Hematopoietic multipotent progenitor cell treated with erythropoietin and hydrocortisone succinate and interleukin-3 and kit ligand, for 15 days (in vitro differentiated cells): ENCODE measurements at places on chromosomes 11 and 22.

- DNase-seq, result no peak
Measured at GRCh38 chr11:131597890-131598289, 227.5 kb downstream of the NTM start.

DNA sequence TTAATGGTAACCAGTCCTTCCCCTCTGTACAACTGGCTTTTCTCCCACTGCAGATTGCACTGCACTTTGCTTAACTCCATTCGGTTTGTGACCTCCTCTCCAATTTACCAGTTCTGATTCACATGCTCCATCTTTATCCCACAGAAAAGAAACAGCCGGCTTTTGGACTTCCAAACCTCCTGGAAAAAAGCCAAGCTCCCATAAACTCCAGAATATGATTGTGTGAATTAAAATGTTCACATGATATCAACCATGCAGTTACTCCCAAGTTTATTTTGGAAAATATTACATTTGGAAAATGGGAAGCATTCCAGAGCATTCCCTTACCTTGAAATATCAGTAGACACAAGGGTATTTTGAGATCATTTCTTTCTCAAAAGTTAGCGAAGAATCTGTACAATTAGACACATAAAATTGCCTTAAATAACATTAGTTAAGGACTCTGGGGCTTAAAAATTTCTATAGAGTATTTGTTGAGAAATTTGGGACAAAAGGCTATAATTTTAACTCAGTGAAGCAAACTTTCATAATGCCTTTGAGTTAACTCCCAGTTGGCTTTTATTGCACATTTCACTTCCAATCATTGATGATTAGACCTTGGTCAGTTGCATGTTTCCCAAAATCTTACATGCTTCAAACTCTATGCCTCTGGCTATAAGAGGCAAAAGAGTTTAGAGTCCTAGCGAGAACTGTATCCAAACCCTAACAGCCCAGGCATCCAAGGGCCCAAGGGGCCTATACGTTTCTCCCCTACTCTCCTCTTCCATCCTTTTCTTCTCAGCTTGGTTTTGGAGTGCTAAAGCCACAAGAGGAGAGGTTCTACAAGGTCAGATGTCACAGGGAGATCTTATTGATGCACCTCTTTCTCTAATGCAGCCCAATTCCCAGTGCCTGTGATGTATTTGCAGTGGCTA lies 23.6 kb upstream of the TMEM135 start:
- no peak for DNase-seq

DNA sequence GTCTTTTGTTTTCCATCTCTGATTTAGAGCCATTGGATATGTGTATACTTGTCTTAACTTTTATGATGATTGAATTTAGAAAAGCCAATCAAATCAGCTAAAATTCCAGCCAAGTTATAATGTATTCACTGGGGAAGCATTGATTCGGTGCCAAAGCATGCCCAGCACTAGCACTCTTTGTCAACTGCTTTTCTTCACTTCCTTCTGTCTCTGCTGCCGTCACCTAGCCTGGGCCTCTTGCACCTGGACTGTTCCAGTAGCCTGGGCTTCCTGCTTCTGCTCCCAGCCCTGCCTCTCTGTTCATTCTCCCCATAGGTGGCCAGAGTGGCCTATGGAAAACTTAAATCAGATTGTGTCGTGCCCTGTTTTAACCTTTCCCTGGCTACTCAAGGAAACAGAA lies 80.7 kb downstream of the NAV2 start:
- DNase-seq, result no peak

- no peak for DNase-seq
Measured at GRCh38 chr11:78656327-78656726, 81.7 kb upstream of the NARS2 start.

- DNase-seq, result no peak
Measured at GRCh38 chr11:44150401-44150800, 54.9 kb downstream of the EXT2 start.

DNA sequence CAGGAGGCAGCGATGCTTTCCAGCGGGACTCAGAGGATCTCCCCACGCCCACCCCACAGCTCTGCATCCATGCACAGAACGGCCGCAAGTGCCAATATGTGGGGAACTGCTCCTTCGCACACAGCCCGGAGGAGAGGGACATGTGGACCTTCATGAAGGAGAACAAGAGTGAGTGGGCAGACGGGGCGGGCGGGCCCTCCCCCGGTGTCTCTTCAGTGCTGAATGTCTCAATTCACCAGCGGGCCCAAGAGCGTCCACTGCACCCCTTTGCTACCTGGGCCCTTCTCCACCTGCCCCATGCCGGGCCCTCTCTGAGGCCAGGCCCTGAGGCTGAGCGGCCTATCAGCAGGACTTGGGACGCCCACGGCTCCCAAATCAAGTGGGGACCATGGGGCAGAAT lies 25.8 kb upstream of the TEF start:
- DNase-seq, result no peak

GRCh38 chr22:37080438-37080837 lies 28.9 kb downstream of the KCTD17 start:
- DNase-seq, result no peak

DNA sequence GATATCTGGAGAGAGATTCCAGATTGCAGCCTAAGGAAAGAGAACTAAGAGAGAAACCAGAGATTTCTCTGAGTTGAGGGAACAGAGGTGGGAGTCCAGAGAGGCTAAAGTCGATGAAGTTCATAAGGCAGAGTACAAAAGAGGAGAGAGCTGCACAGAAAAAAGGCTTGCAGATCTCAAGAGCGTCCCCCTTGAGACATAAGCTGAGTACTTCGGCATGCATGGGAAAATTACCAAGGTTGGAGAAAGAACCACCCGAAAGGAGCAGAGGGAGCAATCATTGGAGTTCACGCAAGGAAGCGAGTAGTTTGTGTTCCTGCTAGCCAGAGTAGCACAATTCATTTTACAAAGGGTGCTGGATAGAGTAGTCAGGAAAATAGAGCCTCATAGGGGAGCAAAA lies 293.5 kb downstream of the TMEM135 start:
- no peak for DNase-seq

GRCh38 chr11:86301742-86302091 lies 323 bp upstream of the HIKESHI start:
- DNase-seq, result no peak

GRCh38 chr22:47372596-47373385 lies 610.3 kb downstream of the TBC1D22A start:
- DNase-seq, result no peak

DNA sequence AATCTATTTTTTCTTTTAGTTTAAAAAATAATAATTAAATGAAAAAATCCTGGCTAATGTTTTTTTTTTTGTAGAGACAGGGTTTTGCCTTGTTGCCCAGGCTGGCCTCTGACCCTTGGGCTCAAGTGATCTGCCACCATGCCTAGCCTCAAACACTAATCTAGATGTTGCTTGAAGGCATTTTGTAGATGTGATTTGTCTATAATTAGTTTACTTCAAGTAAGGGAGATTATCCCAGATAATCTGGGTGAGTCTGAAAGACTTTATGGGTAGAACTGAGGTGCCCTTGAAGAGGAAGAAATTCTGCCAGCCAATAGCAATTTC lies 38.6 kb upstream of the RBFOX2 start:
- DNase-seq, result no peak

- DNase-seq, result no peak
Measured at GRCh38 chr11:102716527-102716926, 8.2 kb downstream of the MMP8 start.

GRCh38 chr22:19793661-19794310 lies 33.2 kb downstream of the TBX1 start:
- no peak for DNase-seq

- DNase-seq, result no peak
Measured at GRCh38 chr11:62842171-62842741, 2.9 kb upstream of the WDR74 start.

- no peak for DNase-seq
Measured at GRCh38 chr22:21447694-21448402, 19.3 kb upstream of the TMEM191C start.

DNA sequence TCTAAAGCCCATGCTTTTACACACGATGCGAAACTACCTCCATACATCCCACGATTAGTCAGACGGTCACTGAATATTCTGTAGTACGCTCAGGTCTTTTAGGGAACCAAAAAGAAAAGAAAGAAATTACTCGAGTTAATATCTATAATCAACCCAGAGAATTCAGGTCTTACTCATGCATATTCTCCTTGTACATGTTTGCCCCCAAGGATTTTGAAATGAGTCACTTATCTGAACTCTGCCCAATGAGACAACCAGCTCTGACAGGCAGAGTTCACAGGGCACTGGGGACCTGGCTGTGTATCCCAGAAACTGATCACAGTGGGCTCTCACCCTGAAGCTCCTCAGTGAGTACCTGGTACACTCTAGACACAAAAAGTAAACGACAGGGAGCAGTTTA lies 29.2 kb downstream of the RASSF10 start:
- DNase-seq, result no peak

DNA sequence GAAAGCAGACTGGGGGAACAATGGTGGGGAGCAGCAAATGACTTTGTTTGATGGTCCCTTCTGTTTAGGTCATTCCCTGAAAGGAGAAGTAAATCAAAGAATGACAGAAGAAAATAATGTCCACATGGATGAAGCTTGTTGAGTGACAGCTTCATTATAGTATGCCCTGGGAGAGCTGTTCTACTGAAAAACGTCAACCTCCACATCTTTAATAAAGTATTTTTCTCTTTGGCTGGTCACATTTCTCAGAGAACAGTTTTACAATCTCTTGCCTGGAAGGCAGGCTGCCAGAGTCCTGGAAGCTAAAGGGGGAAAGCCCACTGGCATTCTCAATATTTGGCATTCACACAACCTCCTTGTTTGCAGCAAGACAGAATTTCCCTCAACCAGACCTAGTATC lies 287.9 kb downstream of the SWAP70 start:
- no peak for DNase-seq

- no peak for DNase-seq
Measured at GRCh38 chr22:24099071-24099470, 82.2 kb upstream of the SUSD2 start.

GRCh38 chr11:774873-775592 lies 2.3 kb downstream of the GATD1 start:
- no peak for DNase-seq

- DNase-seq, result no peak
Measured at GRCh38 chr11:57778318-57779037, 16.9 kb downstream of the CTNND1 start.

GRCh38 chr11:103274025-103274424 lies 164.8 kb downstream of the DYNC2H1 start:
- no peak for DNase-seq

DNA sequence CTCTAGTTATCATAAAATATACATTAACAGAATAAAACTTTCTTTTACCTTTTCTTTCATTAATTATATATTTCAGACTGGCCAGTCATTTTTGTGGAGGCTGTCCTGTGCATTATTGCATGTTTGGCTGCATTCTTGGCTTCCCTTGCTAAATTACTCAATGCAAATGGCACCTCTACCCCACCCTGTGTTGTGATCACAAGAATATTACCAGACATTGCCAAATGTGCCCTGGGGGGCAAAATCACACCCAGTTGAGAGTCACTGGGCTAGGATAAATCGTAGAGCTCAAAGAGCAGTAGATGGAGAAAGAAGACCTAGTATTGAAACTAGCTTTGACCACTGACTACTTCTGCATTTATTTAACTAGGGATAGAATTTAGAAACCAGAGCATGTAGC lies 1257.8 kb upstream of the TENM4 start:
- no peak for DNase-seq

- DNase-seq, result no peak
Measured at GRCh38 chr11:12715131-12715530, 40.9 kb downstream of the TEAD1 start.

- DNase-seq, result no peak
Measured at GRCh38 chr11:122167100-122167499, 51.1 kb upstream of the BLID start.
